ENCODE measurements at places on chromosomes 16 and 17. TPM values are rescaled to one million over a fixed set of nuclear protein-coding genes. Genes with fewer than 3 reads are reported as not detected.
A peak's percentile ranks its signal among the peaks of the same experiment; 100 is the strongest.

DNA sequence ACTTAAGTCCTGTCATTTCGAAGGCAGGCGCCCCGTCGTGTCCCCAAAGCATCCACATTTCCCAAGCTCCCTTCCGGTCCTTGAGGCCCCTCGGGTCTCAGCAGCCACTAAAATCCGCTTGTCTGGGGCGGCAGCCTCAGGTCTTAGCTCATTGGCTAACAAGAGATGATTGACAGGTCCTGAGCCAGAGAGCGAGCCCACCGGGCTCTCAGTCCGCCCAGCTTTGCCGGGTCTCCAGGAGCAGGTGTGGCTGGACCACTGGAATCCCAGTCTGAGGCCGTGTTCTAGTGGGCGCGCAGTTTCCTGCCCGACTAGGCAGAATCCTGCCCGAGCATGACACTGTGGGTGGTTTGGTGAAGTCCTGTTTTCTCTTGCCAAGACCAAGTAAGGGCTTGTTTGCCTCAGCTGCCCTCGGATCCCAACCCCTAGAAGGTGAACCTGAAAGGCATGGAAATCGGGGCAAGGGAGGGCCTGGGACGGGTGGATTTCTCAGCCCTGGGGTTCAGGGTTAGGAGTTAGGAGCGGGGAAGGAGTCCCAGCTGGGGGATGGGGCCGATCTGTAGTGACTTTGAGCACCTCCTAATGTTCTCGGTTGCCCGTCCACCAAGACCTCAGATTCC is 42.8 kb downstream of the MRC2 start:
- DNase-seq = peak; percentile 58

The KCNH4 gene
- not detected for total RNA-seq

The HCRT gene
- total RNA-seq = not detected

- DNase-seq = no peak
These were observed 228.5 kb downstream of the CCDC182 start for GRCh38 chr17:57516290-57517230.

DNA sequence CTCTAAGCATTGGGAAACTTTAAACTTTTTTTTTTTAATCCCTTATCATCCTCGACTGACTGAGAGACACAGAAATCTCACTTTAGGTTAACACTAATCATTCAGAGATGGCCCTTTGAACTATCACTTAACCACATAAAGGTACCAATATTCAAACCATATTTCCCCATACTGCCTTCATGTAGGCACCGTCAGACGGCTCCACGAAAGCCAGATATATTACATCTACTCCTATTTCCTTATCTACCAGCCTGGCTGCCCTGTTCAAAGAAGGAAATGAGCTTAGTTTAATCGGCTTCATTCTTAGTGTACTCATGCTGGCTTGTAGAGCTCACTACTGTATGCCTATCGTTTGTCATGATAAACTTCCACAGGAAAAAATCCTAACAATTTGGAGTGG is 270.9 kb downstream of the CEP112 start:
- DNase-seq = no peak

The TEX14 gene
- total RNA-seq = 0.14 TPM

DNA sequence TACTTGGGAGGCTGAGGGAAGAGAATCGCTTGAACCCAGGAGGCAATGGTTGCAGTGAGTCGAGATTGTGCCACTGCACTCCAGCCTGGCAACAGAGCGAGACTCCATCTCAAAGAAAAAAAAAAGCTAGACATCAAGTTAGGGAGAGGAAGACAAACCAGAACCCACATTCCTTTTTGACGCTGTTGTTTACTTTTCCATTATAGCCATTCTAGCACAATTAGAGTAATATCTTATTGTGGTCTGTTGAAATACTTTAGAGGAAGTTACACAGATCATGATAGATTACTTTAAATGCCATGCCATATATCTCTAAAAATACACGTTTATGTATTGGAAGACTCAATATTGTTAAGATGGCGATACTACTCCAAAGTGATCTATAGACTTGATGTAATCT is 16.5 kb upstream of the ABCC1 start:
- DNase-seq = no peak

The CASKIN1 gene
- total RNA-seq = 0.55 TPM

The TMEM95 gene
- total RNA-seq = not detected

DNA sequence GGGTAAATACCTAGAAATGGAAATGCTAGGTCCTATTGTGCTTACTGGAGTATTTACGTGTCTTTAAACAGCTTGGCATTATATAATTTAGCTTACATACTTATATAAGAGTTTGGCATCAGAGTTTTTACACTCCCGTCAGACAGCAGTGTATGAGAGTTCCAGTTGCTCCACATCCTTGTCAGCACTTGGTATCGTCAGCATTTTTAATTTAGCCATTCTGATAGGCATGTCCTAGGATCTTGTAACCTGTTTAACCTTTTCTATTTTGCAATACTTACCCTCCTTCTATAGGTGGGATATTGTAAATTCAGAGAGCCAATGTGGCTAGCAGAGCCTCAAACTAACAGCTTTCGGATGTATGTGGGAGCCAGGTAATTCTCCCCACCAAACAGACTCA is 228.3 kb upstream of the EEF2KMT start:
- no peak for DNase-seq

The ABCA8 gene
- total RNA-seq = 20.0 TPM

GRCh38 chr16:23952128-23952970 is 116.6 kb downstream of the PRKCB start:
- no peak for DNase-seq

- DNase-seq = no peak
These were observed 16.2 kb downstream of the UNC13D start for GRCh38 chr17:75828076-75828400.

GRCh38 chr16:715477-716199 is 720 bp downstream of the METRN start:
- DNase-seq = no peak

- DNase-seq = no peak
These were observed 786 bp downstream of the TMC7 start for GRCh38 chr16:18984435-18985005.

- DNase-seq = no peak
These were observed 32.7 kb upstream of the CACNG1 start for GRCh38 chr17:67011527-67012175.

The KRT24 gene
- 2.5 TPM for total RNA-seq

The ITGB4 gene
- total RNA-seq = 43.2 TPM

The HGS gene
- total RNA-seq = 44.8 TPM

The BRIP1 gene
- total RNA-seq = not detected

GRCh38 chr17:27353033-27353460 is 59.1 kb downstream of the WSB1 start:
- peak; percentile 64 for DNase-seq

The VAT1 gene
- total RNA-seq = 147 TPM

DNA sequence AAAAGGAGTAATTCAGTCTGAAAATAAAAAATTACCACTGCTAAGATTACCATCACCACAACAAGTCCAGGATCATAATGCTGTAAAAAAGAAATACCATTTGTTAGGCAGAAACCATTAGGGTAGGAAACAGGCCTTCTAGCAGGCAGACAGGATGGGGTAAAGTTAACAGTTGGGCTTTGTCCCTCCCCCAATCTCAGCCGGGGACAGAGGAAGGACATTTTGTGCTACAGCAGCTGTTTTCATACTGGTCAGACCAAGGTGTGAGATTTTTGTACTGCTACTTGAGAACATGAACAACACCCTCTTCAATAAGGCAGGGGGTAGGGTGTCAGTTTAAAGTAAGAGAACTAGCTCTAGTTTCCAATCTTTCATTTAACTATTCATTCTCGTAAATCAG is 49.2 kb upstream of the ITGA2B start:
- DNase-seq = no peak

- peak; percentile 72 for DNase-seq
These were observed 8.7 kb downstream of the CLEC19A start for GRCh38 chr16:19294156-19294649.

- no peak for DNase-seq
These were observed 301.7 kb downstream of the KIF2B start for GRCh38 chr17:54124456-54124855.

The FAM20A gene
- total RNA-seq = 3.9 TPM

DNA sequence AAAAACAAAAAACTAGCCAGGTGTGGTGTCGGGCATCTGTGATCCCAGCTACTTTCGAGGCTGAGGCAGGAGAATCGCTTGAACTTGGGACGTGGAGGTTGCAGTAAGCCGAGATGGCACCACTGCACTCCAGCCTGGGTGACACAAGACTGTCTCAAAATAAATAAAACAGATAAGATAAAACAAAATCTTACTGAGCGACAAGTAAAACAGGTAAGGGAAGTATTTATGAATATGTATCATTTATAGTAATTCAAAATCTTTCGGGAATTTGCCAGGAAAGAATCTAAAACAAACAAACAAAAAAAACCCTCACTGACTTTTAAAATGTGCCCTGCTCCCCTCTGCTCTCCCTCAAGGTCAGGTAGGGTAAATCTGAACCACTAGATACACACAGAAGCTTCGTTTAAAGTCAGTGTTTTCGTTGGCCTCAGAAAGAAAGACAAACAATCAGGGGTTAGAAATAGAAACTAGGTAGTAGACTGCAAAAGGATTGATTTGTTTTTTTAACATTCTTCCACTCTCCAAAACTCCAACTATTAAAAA is 2.1 kb downstream of the PRPSAP1 start:
- no peak for DNase-seq

- DNase-seq = peak; percentile 75
These were observed 28.8 kb downstream of the GINS2 start for GRCh38 chr16:85659805-85660511.

DNA sequence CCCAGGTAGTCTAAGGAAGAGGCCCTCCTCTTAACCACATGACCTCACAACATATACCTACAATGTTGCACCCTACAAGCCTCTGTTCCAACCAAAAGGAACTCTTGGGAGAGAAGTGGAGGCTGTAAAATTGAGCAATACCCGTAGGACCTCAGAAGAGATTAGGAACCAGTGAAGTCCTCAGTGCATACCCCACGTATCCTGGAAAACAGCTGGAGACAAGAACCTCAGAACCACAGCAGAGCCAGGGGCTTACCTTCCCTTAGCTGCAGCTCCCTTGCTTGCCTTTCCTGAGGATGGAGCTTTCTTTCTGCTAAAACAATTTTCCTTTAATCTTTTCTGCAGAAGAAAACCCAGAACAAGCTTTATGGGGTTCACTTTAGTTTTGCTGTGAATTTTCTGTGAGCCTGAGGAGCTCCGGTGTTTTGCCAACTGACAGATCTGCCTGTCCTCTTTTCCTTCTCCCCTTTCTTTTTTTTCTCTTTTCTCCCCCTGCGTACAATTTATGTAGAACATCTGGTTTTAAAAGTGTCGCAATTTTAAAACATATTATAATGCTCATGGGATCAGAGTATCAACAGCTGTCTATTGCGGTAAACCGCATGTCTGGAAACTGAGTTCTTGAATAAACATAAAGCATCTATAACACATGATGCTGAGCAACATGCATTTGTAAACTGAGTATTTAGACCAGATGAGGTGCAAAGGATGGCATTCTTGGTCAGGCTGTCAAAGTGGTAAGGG is 226.4 kb upstream of the MAF start:
- no peak for DNase-seq

The CIITA gene
- total RNA-seq = 4.9 TPM

DNA sequence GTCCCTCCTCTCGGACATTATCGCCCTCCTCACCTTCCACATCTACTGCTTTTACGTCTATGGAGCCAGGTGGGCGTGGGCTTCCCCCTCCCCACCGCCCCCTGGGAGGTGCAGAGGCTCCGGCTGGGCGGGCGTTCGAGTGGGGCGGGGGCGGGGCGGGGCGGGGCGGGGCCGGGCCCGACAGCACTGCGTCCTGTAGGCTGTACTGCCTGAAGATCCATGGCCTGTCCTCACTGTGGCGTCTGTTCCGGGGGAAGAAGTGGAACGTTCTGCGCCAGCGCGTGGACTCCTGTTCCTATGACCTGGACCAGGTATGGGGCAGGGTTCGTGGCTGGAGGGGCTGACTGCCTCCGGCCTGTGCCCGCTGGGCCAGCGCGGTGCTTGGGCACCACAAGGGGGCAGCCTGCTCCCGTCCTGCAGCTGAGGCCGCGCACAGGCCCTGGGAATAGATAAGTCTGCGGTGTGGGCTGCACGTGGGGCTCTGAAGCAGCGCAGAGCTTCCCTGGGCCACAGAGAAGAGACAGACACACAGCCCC is 9.2 kb downstream of the PIGQ start:
- DNase-seq = peak; percentile 85

DNA sequence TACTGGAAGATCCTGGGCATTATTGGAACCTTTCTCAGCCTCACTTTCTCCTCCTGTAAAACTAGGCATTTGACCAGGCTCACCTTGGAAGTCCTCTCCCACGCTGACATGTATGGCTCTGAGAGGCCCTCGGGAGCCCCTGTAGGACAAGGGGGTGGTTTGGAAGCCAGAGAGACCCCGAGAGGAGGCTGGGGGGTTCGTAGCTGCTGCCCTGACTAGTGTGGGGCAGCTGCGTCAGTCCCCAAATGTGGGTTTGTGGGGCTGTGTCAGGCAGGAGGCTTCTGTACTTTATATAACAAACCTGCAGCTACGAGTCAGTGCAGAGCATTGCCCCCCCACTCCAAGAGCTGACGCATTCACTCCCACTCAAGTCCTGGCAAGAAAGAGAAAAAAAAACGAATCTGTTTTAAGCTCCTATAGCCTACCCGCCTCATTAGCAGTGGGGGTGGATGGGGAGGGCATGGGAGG is 1.8 kb downstream of the CX3CL1 start:
- DNase-seq = peak; percentile 77

Measured in sigmoid colon (tissue), 7 donors.